ENCODE measurements at places on chromosomes 1 and 21.

GRCh38 chr1:92511541-92511940 lies 24.8 kb upstream of the GFI1 start:
- H3K36me3 ChIP-seq = no peaks in the 10 kb centered on the region
- H3K4me3 ChIP-seq = no peak overlapping the region
- DNase-seq = no peak
- H3K27me3 ChIP-seq = no peaks in the 10 kb centered on the region

- no peak for DNase-seq
- H3K27me3 ChIP-seq = no peaks in the 10 kb centered on the region
- H3K27ac ChIP-seq = no peak overlapping the region
- H3K4me3 ChIP-seq = no peak overlapping the region
Observed at GRCh38 chr1:204367956-204368355, 8.2 kb upstream of the PLEKHA6 start.

DNA sequence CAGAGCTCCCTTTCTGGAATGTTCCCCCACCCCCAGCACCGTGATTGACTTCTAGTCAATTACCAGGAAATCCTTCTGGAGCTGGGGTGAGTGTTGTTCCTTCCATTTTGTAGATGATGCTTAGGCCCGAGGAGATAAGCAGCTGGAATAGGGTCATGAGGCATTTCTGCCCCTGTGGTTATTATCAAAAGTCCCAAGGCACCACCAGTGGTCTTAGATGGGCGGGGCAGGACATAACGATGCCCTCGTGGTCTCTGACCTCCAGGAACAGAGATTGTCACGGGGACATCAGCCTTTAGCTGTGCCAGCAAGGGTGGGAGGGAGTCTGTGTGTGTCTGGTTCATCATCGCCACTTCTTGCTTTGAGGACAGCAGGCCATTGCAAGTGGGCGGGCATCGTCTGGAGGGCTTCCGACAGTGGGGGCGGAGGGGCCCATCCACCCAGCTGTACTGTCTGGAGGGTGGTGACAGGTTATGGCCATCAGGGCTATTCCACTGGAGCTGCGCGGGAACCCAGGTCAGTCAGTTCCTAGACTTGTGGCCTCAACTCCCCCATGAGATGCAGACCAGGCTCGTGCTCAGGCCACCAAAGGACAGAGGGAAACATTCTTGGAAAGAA lies 22.6 kb downstream of the TNFRSF8 start:
- H3K27ac ChIP-seq = no peak overlapping the region
- H3K27me3 ChIP-seq = no peaks in the 10 kb centered on the region
- H3K4me1 ChIP-seq = peaks cover 42% of the 10 kb centered on the region
- DNase-seq = no peak
- H3K36me3 ChIP-seq = no peaks in the 10 kb centered on the region

GRCh38 chr1:223836586-223836985 lies 9.2 kb downstream of the TP53BP2 start:
- no peak for DNase-seq
- H3K4me1 ChIP-seq = peaks cover 75% of the 10 kb centered on the region
- H3K27me3 ChIP-seq = no peaks in the 10 kb centered on the region
- no peak overlapping the region for H3K27ac ChIP-seq
- H3K36me3 ChIP-seq = no peaks in the 10 kb centered on the region

All from CD8-positive, alpha-beta memory T cell (primary cell).